NCI-H1417 treated with DMSO at 0.1 percent for 48 hours (cell line): ENCODE measurements at places on chromosomes 5 and 9.

DNA sequence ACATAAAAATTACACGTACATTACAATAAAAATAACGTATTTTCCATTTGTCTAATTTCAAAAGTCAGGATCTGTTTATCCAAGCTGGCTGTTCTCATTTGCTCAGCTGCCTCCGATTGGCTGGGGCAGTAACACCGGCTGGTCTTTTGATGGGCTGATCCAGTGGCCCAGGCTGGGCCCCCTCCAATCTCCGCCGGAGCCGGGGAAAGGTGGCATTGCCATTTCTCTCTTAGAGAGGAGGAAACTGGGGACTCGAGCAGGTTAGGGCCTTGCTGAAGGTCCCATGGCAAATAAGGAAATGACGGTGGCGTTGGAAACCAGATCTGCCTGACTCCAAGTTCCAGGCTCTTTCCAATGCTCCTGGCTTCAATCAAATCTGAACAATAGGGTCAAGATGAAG, 6.6 kb downstream of the CPLX2 start:
- no peak for DNase-seq

- no peak for DNase-seq
Observed at GRCh38 chr5:56447232-56447631, 214.1 kb upstream of the ANKRD55 start.

- no peak for DNase-seq
Observed at GRCh38 chr5:167802755-167803431, 488.6 kb upstream of the WWC1 start.

GRCh38 chr5:87300744-87301143, 33.1 kb downstream of the RASA1 start:
- DNase-seq = no peak

DNA sequence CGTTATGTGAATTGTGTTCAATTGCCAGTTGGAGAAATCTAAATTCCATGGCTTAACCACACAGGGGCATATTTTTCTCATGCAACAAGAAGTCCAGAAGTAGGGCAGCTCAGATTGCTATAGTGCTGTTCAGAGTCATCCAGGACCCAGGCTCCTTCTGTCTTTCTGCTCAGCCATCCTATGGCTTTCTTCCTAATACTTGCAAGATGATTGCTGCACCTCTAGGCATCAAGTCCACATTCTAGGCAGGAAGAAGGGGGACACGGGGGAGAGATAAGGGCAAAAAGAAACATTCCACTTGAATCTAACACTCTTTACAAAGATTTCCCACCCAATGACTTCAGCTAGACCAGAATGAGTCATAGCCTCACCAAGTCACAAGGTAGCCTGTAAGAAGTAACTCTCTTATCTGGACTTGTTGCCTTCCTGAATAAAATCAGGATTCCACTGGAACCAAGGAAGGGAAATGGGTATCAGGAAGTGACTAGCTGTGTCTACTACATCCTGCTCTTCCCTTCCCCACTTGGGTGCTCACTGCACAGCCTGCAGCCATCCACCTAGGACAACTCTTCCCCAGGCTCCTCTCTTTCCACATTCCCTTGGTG, 5.3 kb downstream of the ERAP2 start:
- no peak for DNase-seq

GRCh38 chr9:92576175-92576574, 40.4 kb upstream of the ECM2 start:
- DNase-seq = no peak

DNA sequence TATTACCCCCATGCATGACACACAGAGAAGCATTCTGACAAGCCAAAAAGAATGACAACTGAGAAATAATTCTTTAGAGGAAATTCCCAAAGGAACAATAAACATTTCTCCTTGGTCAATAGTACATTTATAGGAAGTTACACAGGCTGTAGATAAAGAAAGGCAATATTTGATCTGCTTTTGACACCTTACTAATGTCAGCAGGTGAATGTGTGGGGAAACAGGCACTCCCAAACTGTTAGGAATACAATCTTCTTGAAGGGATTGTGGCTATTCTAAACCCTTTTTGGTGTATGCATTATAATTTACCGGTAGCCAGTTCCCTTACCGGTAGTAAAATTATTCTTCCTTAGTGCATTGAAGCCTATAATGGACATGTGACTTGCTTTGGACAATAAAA, 116.1 kb upstream of the FTMT start:
- no peak for DNase-seq

GRCh38 chr5:60960591-60960990, 15.6 kb downstream of the NDUFAF2 start:
- DNase-seq = no peak

GRCh38 chr5:58891086-58891970, 308.5 kb downstream of the RAB3C start:
- no peak for DNase-seq

DNA sequence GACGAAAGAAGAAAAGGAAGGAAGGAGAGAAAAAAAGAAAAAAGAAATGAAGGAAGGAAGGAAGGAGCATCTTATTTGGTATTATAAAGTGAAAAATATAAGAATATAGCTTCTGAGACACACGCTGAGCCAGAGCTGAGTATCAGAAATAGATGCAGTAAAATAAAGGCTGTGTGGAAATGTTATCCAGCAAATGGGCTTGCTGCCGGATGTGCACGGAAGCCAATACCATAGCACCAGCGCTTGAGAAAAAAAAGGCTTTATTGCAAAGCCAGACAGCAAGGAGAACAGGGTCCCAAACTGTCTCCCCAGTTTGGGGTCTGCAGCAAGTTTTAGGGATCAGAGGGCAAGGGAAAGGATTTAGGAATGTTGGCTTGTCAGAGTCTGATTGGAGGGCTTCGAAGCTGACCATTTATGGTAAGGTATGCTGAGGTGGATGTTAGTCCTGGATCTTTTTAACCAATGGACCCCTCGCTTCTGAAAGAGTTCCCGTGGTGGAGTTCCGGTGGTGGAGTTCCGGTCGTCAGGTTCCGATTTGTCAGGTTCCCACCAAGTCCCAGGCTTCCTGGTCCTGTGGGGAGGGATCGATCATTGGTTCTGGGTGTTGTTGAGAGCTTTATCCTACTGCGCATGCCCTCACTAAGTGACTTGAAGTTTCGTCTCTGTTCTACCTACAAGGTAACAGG, 70.4 kb downstream of the SFXN1 start:
- no peak for DNase-seq

DNA sequence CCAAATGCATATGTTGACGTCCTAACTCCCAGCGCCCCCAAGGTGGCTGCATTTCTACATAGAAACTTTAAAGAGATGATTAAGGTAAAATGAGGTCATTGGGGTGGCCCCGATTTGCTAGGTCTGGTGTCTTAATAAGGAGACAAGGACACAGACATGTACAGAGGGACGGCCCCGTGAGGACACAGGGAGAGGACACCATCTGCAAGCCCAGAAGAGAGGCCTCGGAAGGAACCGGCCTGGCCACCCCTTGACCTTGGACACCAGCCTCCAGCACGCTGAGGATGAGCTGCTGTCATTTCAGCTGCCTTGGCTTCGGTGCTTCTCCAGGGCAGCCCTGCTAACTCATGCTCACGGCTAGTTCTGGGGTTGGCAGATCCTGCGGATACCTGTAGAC, 73.2 kb downstream of the MRPL36 start:
- no peak for DNase-seq

- DNase-seq = no peak
Observed at GRCh38 chr5:37424441-37424840, 45.3 kb downstream of the WDR70 start.

DNA sequence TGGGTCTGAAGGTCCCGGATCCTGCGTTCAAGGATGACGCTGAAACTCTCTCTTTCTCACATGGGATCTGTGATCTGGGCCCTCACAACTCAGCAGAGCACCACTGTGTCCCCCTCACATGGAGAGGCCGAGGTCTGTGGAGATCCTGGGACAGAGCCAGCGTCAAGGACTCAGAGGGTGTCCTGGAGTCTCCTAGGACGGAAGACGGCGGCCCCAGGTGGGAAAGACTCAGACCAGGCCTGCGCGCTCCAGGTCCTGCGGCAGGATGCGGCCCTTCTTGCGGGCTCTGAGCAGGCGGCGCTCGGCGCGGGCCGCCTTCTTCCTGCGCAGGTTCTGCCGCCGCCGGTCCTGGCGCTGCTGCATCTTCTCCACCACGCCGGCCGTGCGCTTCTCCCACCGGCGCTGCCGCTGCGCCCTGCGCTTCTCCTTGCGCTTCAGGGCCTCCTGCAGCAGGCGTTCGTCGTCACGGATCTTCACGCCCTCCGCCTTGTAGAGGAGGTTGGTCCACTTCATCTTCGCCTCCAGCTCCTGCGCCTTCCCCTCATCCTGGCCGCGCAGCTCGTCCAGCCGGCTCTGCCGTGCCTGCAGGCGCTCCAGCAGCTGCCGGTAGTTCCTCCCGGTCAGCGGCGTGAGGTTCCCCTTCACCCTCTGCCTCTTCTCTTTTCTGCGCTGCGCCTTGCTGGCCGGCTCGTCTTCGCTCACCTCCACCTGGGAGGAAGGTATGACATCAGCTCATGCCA, 4.2 kb downstream of the SURF6 start:
- no peak for DNase-seq

- DNase-seq = no peak
Observed at GRCh38 chr5:169175733-169176132, 125.2 kb downstream of the SLIT3 start.

- no peak for DNase-seq
Observed at GRCh38 chr5:178396796-178397720, 164.5 kb upstream of the PHYKPL start.

- no peak for DNase-seq
Observed at GRCh38 chr5:150485693-150486401, 22.1 kb upstream of the NDST1 start.

- DNase-seq = no peak
Observed at GRCh38 chr5:96566833-96567587, 95.2 kb upstream of the CAST start.

DNA sequence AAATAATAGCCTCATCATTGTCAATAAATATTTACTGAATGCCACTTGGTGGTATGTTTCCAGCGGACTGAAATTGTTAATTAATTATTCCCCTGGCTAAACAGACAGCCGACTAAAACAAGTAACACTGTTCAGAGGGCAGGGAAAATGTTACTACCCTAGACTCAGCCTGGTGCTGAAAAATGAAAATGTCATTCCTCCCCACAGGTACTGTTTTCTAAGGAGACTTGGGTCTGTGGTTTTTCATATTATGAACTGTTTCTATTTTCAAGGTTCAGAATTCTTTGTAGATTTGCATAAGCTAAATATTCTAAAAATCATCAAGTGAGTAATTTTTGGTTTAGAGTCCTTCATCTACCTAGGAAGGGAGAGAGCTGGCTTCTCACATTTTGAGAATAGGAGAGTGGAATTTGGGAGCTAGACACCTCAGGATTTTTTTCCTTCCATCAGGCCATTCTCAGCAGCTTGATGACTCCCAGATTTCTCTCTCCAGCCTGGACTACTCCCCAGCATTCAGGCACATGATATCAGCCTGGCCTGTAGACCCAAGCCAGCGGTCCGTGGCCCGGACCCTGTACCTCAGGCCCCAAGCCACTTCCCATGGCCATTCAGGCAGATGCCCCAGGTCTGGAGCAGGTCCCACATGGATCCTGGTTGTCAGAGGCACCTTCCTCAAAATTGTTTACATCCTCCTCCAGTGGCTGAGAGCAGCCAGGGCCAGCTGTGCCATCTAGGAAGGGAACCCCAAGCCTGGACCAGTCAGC, 24.4 kb downstream of the BHMT start:
- no peak for DNase-seq

- DNase-seq = no peak
Observed at GRCh38 chr5:107063511-107063910, 607.2 kb downstream of the EFNA5 start.

DNA sequence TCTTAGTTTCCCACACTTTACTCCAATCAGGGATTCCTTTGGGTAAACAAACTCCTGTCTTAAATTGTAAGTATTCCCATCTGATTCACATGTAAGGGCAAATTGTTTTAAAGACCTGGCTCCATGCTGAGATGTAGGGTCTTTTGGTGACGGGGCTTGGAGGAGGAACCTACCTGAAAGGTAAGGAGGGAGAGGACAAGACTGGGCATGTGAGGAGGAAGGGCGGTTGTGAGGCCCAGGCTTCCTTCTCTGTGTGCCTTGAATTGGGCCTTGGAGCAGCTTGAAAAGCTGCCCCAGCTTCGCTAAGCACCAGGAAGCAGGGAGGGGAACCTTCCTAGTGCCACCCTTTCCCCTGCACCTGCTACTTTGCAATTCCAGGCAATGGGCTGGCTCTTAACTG, 86.8 kb downstream of the C9orf152 start:
- no peak for DNase-seq

- no peak for DNase-seq
Observed at GRCh38 chr5:139775872-139776271, 19.7 kb upstream of the PSD2 start.

GRCh38 chr5:93587597-93588351, 4.8 kb downstream of the NR2F1 start:
- no peak for DNase-seq

GRCh38 chr9:137455359-137455991, 3.7 kb downstream of the NSMF start:
- DNase-seq = no peak

DNA sequence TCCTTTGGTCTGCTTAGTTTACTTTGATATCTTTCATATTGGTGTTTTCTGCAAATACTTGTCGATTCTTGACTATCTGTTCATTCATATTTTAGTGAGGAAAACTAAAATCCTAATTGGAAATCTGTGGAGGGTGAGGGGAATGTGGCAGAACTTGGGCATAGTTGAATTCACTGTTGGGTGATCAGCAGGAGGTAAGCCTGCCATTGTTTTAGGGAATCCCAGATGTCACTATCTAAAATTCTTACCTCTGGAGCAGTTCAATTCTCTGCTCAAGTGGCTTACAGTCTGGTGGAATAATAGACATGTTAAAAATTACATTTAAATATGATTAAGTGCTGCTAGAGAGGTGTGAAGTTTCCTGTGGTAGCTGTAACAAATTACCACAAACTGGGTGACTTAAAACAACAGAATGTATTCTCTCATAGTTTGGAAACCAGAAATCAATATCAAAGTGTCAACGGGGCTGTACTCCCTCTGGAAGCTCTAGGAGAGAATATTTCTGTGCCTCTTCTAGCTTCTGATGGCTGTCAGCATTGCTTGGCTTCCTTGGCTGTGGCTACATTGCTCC, 90.3 kb upstream of the GCNT4 start:
- DNase-seq = no peak

GRCh38 chr5:8538821-8539220, 669.9 kb downstream of the MTRR start:
- DNase-seq = no peak

DNA sequence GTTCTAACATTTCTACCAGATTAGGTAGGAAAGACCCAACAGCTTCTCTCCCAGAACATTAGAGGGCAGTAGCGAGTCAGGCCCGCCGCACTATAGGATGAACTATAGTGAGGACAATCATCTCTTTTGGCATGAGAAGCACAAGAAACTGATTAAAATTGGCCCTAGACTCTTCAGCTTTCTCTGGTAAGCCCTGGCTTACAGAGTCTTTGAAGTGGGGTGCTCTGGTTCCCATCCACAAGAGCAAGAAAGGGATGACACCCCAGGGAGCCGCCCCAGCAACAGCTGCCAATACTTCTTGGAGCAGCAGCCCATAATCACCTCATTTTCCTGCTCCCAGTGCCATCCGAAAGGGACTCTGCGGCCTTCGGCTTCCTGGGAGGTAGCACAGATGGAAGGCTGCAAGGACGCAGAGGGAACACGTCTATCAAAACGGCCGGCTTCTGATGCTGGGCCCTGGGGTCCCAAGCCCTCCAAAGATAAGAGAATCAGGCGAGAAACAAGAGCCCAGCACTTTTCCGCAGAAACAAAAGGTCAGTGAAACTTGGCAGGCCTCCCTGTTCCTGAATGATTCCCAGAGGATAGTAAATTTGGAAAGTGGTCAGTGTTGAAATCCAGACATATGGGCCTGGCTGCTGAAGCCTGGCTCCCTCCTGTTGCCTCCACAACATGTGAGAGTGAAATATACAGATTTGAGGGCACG, 69.3 kb downstream of the HSD17B3 start:
- no peak for DNase-seq
